ENCODE measurements at places on chromosomes 13 and 19.

- no peak for DNase-seq
Measured at GRCh38 chr19:5102520-5102919, 133.6 kb downstream of the KDM4B start.

DNA sequence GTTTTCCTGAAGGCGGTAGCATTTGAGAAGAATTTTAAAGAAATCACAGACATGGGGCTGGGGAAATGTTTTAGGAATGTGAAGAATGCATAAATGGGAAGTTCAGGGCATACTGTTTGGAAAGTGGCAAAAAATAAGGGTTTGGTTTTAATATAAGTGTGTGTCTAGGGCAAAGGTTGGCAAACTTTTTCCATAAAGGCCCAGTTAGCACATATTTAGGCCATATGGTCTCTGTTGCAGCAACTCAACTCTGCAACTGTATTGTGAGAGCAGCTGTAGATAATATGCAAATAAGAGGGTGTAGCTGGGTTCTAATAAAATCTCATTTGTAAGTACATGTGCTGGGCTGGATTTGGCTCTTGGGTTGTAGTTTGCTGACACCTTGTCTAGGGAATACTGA is 521.9 kb downstream of the DIAPH3 start:
- DNase-seq, result no peak

DNA sequence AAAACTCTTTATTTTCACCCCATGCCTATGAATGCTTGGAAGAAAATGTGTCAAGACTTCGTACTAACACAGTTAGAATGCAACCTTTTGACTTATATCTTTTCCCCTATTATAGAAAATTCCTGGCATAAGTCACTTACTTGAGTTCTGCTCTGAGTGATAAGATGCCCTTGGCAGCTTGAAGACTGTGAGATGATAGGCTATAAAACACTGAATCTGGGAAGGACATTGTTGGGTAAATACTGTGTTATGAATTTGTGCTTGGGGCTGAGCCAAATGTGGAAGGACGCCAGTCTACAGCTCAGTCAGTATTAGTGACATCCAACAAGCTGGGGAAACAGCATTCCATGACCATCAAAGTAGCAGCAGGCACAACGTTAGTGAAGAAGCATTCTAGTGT is 368.0 kb upstream of the SGCG start:
- DNase-seq, result no peak

- no peak for DNase-seq
Measured at GRCh38 chr19:47363758-47364531, 14.8 kb downstream of the DHX34 start.

- no peak for DNase-seq
Measured at GRCh38 chr13:93765062-93765461, 538.5 kb downstream of the GPC6 start.

GRCh38 chr13:48977973-48978372 is 2.3 kb downstream of the FNDC3A start:
- DNase-seq, result no peak

GRCh38 chr13:43391036-43391435 is 367.6 kb downstream of the DNAJC15 start:
- DNase-seq, result no peak

- no peak for DNase-seq
Measured at GRCh38 chr13:79237981-79238380, 168.1 kb downstream of the RBM26 start.

- no peak for DNase-seq
Measured at GRCh38 chr13:45196622-45197021, 4.2 kb downstream of the KCTD4 start.
